Activated CD8-positive, alpha-beta T cell treated with anti-CD3 and anti-CD28 coated beads, Interleukin-2, amount 10 ng/mL, durations not matched to agents 7 days and 5 days (primary cell): ENCODE measurements at places on chromosomes 7 and 10. TPM values are rescaled to one million over a fixed set of nuclear protein-coding genes. Genes with fewer than 3 reads are reported as not detected.

GRCh38 chr7:4017785-4018184 lies 664.3 kb upstream of the FOXK1 start:
- H3K4me3 ChIP-seq, result no peak overlapping the region
- no peaks in the 10 kb centered on the region for H3K36me3 ChIP-seq
- H3K27ac ChIP-seq, result no peak overlapping the region
- H3K27me3 ChIP-seq, result no peaks in the 10 kb centered on the region
- no peak for DNase-seq

- H3K27me3 ChIP-seq, result no peaks in the 10 kb centered on the region
- DNase-seq, result no peak
- peaks cover 53% of the 10 kb centered on the region for H3K4me1 ChIP-seq
- peaks cover 3% of the 10 kb centered on the region for H3K36me3 ChIP-seq
Observed at GRCh38 chr7:139735912-139736595, 41.7 kb downstream of the HIPK2 start.

- H3K27ac ChIP-seq, result peak overlapping the region; percentile 89
- H3K36me3 ChIP-seq, result peaks cover 24% of the 10 kb centered on the region
- no peak for DNase-seq
Observed at GRCh38 chr10:114498413-114499111, 94.3 kb upstream of the AFAP1L2 start.

- no peak overlapping the region for H3K27ac ChIP-seq
- H3K4me1 ChIP-seq, result no peaks in the 10 kb centered on the region
- peaks cover 6% of the 10 kb centered on the region for H3K27me3 ChIP-seq
- H3K36me3 ChIP-seq, result no peaks in the 10 kb centered on the region
Observed at GRCh38 chr7:36227223-36227622, 74.2 kb downstream of the EEPD1 start.

- H3K4me3 ChIP-seq, result no peak overlapping the region
- H3K4me1 ChIP-seq, result peaks cover 19% of the 10 kb centered on the region
- H3K27me3 ChIP-seq, result no peaks in the 10 kb centered on the region
- peaks cover 11% of the 10 kb centered on the region for H3K36me3 ChIP-seq
- H3K27ac ChIP-seq, result peak overlapping the region; percentile 13
Observed at GRCh38 chr7:128860158-128861073, 2.2 kb upstream of the ATP6V1F start.

- no peaks in the 10 kb centered on the region for H3K36me3 ChIP-seq
- no peaks in the 10 kb centered on the region for H3K4me1 ChIP-seq
- H3K27me3 ChIP-seq, result no peaks in the 10 kb centered on the region
Observed at GRCh38 chr10:108409306-108409705, 1244.8 kb upstream of the SORCS1 start.

- no peak overlapping the region for H3K4me3 ChIP-seq
- H3K36me3 ChIP-seq, result no peaks in the 10 kb centered on the region
- H3K4me1 ChIP-seq, result peaks cover under 1% of the 10 kb centered on the region
- H3K27me3 ChIP-seq, result peaks cover 9% of the 10 kb centered on the region
- no peak overlapping the region for H3K27ac ChIP-seq
Observed at GRCh38 chr7:50775836-50776235, 6.9 kb downstream of the GRB10 start.

DNA sequence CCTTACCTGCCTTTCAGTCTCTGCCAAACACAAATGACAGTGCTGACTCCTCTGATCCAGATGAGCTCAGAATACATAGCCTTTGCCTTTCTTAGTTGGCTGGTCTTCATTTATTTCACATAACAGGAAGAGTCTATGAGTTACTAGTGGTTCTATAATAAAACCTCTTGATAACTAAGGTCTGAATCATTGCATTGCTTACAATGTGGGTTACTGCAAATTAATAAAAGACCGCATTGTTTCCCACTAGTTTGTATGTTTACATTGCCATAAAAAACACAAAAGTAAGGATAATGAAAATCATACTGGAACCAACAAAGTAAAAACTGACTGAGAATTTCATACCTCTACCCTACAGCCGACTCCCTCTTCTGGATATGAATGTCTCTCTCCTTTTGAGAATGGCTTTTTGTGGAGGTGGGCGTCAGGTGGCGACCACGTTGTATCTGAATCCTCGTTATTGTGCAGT lies 62.0 kb upstream of the AKR1E2 start:
- no peak for DNase-seq
- H3K4me1 ChIP-seq, result no peaks in the 10 kb centered on the region
- H3K4me3 ChIP-seq, result no peak overlapping the region
- H3K27me3 ChIP-seq, result peaks cover 12% of the 10 kb centered on the region
- H3K27ac ChIP-seq, result no peak overlapping the region

DNA sequence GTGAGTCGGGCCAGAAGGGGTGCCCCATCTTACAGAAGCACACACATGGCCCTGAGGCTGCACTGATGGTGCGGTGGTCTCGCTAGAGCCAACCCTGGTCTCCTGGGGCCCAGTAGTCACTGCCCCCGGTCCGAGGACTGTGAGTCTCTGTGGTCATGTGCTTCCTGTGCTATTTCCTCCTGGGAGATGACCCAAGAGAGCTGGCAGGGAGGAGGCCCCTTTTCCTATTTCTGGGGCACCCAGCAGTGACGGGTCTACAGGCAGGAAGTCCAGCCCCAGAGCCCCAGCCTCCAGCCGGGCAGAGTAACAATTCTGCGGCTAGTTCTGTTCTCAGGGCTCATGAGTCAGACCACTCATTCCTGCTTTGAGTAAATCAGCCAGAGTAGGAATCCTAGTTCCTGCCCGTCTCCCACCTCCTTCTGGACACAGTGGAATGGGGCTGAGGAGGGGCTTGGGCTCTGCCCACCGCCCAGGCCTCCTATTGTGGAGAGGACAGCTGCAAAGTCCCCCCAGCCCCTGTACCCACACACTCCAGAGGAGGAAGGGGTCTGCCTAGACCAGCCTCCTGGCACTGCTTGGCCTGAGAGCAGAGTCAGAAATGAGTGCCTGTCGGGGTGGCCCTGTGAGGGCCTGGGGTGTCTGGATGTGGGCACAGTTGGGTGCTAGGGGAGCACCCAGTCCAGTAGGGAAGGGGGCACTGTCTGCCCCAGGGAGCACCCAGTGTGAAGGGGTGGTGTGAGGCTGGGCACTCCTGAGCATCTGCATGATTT lies 80.5 kb upstream of the PPIF start:
- DNase-seq, result no peak
- H3K27ac ChIP-seq, result peak overlapping the region; percentile 76

DNA sequence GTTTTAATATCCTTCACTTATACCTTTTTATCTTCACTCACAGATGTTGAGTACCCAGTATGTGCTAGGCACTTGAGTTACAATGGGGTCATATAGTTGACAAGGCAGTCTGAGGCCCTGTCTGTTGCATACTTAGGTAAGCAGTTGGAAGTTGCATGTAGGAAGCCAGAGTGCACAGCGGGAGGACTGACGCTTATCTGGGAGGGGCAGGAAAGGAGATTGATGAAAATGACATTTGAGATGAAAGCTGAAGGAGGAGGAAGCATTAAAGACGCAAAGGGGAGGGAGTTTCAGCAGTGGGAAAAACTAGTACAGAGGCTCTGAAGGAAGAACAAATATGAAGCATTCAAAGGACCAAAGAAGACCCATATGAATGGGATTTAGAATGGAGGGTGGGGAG lies 266.2 kb downstream of the HTR7 start:
- H3K4me1 ChIP-seq, result no peaks in the 10 kb centered on the region
- H3K36me3 ChIP-seq, result no peaks in the 10 kb centered on the region
- H3K27ac ChIP-seq, result no peak overlapping the region
- DNase-seq, result no peak
- H3K4me3 ChIP-seq, result no peak overlapping the region
- H3K27me3 ChIP-seq, result no peaks in the 10 kb centered on the region

DNA sequence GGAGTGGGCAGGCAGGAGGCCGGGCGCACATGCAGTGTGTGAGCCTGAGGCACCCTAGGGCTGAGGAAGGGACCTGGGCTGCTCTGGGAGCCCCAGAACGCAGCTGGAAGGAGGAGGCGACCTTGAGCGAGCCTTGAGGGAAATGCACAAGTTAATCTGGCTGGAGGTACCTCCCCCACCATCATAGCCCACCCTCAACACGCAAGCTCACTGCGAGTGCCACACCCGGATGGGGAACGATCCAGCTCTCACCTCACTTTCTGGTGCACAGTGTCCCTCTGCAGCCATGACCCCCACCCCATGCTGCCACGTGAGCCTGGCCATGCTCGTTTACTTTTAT lies 162.4 kb upstream of the PPP2R2D start:
- no peak overlapping the region for H3K4me3 ChIP-seq
- H3K36me3 ChIP-seq, result no peaks in the 10 kb centered on the region
- no peak for DNase-seq
- H3K27ac ChIP-seq, result no peak overlapping the region

Gene PDCD11
- 57.1 TPM for total RNA-seq

Gene CPA5
- total RNA-seq, result not detected

Gene ADCY1
- 0.29 TPM for total RNA-seq

Gene NUTM2E
- 0.13 TPM for total RNA-seq

Gene ARHGAP12
- 4.9 TPM for total RNA-seq

Gene H2AZ2
- 439 TPM for total RNA-seq

Gene OR2A7
- total RNA-seq, result 1.5 TPM

Gene EPO
- not detected for total RNA-seq
